ENCODE measurements at places on chromosomes 3 and 15.

- DNase-seq, result peak; percentile 18
Measured at GRCh38 chr15:76181705-76182107, 121.9 kb downstream of the TMEM266 start.

- no peak for DNase-seq
Measured at GRCh38 chr15:88651136-88651732, 12.4 kb downstream of the ISG20 start.

DNA sequence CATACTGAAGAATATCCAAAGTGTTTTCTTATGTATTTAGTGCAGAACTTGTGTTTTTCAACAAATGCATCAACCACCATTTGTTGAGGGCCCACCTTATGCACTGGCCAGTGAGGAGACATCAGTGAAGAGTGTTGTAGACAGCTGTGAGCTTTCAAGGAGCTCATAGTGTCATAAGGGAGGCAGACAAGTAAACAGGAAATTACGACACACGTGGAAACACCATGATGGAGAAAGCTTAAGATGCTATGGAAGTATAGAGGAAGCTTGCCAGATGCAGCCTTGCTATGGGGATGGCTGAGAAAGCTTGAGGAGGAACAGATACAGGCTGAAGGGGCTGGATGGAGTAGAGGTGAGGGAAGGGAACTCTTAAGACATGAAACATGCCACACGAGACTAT is 50.8 kb upstream of the PSMD6 start:
- no peak for DNase-seq

DNA sequence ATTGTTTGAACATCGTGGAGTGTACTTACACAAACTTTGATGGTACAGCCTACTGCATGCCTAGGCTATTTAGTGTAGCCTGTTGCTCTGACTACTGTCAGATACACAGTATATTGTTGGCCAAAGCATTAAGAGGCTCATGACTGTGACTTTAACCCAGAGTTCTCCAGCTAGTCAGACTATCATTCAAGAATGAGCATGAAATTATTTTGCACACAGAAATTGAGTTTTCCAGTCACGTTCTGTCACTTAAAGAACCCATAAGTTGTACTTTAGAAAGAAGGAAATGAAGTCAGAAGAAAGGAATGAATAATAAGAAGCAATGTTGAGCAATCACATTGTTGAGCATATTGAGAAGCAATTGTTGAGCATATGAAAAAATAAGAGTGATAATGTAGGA is 37.6 kb upstream of the SLC22A13 start:
- DNase-seq, result no peak

GRCh38 chr3:186922790-186923189 is 7.5 kb upstream of the ST6GAL1 start:
- DNase-seq, result no peak

DNA sequence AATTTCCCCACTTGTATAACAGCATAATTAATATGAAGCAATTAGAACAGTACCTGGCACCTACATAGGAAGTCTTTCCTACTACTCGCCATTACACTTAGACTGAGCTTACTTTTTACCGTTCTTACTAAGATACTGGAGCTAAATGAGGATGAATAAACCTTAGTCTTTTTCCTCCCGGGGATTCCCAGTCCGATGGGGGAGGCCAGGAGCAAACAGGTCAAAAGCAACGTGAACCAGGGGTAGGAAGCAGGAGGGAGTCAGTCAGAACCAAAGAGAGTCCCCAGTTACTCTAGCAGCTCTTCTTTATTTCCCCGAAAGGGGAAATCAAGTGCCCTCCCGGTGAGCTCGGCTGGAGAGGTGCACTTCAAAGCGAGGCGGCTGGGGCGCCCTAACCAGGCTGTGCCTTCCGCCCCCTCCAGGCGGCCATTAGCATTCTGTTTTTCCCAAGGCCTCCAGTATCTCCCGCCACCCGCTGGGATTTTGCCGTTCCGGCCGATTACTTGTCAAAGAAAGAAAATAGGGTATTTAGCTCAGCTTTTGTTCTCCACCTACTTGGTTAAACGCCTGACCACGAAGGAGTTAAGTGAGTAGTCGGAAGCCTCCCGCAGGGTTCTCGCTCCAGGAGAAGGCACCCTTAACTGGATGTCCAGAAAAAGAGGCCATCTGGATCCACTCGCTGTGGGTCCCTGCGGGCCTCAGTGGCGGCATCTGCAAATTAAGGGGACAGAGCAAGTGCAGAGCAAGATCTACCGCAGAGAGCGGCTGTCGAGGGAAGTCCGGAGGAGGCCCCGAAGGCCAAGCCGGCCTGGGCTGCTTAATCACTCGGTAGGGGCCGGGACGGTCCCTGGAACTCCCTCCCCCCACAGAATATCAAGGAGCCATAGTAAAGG is 6.3 kb upstream of the EOMES start:
- peak; percentile 28 for DNase-seq

DNA sequence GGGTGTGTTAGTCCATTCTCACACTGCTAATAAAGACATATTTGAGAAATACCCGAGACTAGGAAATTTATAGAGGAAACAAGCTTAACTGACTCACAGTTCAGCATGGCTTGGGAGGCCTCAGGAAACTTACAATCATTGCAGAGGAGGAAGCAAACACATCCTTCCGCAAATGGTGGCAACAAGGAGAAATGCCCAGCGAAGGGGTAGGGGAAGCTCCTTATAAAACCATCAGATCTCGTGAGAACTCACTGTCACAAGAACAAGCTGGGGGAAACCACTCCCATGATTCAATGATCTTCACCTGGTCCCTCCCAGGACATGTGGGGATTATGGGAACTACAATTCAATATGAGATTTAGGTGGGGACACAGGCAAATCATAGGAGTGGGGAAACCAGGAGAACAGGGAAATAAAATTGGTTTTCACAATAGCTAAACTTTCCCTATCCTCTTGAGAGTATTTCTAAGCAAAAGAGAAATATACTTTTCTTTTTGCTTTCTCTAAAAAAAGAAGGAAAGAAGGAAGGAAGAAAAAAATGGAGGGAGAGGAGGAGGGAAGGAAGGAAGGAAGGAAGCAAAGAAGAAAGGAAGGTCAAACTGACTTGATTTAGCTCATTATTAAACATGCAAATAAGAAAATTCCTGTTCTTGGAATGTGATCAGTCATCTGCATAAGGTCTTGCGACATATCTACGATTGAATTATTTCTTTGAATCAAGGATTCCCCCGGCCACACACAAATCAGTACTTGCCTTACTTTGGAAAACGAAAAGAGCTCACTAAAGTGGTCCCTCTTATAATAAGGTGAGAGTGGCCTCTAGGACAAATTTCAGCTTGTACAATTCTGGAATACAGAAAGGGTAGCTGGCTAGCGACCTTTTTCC is 75.2 kb downstream of the LIPC start:
- DNase-seq, result no peak

DNA sequence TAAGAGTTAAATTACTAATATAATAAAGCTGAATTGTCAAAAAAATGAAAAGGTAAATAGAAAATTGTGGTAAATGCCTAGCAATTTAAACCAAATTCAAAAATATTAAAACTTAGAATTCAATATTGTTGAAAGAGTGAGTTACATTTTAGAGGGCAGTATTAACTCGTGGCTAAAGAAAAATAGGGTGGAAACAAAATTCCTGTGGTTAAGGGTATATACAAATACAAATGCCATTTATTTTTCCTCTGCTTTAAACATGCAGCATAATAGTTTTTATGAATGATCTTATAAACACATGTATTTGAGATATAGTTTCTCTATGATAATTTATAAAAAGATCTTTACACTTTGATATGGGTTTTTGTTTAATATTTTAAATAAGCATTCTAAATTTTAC is 79.0 kb downstream of the NEDD4 start:
- DNase-seq, result no peak

GRCh38 chr3:104738271-104738670 is 628.4 kb upstream of the ALCAM start:
- DNase-seq, result no peak

GRCh38 chr15:63389902-63390670 is 8.4 kb upstream of the CA12 start:
- DNase-seq, result no peak

DNA sequence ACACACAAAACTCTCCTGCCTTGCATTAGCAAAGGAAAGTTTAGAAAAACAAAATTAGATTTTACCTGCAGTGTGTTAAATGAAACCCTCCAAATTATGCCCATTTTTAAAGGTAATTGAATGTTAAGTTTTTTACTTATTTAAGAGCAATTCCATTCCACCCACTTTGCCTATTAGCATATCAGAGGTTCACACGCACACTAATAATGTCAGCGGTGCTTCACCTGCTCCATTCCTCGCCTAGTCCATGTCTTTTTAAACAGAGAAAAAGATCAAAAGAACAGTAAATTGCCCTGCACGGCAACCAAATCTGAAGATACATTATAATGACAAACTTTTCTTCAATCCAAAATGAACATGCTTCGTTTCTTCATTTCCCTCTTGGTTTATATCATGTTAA is 97.3 kb upstream of the LRRN1 start:
- DNase-seq, result no peak

DNA sequence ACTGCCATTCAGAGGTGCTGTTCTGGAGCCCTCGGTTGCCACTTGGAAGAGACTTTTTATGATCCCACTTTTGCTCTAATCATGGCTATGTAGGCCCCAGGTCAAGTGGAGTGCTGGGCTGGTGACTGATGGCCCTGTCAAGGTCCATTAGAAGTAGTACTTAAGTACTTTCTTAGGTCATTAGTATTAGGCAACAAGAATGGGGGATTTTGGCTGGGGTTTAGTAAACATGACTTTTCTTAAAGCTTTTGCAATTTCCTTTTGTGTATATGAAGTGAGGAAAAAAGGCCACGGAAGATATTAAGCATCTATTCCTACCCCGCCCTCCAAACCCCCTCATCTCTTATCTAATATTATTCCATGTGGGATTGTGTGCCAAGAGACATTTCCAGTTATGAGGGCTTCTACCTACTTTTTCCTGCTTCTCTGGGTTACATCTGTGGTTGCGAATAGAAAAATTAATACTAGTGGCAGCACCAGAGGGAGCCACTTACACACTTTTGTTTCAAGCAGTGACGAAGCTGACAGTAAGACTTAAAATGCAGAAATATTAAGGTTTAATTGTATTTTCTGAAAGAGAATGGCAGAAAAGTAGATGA is 13.9 kb downstream of the NLGN1 start:
- DNase-seq, result no peak

DNA sequence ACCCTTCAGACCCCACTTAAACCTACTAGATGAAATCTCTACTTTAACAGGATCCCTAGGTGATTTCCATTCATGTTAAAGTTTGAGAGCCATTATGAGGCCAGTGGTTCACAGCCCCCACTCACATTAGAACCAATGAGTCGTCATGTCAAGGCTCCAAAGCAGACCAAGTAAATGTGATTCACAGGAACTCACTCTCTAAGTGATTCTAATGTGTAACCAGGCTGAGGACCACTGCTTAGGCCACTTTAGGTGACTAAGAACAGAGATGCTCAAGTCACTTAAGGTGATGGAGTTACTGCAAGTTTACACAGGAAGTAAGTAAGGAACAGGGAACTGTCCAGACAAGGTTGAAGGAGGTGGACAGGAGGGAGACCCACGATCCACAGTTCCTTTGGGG is 7.7 kb downstream of the GALNT15 start:
- DNase-seq, result no peak

- no peak for DNase-seq
Measured at GRCh38 chr15:47908950-47909670, 191.8 kb downstream of the SEMA6D start.

- DNase-seq, result no peak
Measured at GRCh38 chr3:122767540-122768372, 25.9 kb downstream of the HSPBAP1 start.

DNA sequence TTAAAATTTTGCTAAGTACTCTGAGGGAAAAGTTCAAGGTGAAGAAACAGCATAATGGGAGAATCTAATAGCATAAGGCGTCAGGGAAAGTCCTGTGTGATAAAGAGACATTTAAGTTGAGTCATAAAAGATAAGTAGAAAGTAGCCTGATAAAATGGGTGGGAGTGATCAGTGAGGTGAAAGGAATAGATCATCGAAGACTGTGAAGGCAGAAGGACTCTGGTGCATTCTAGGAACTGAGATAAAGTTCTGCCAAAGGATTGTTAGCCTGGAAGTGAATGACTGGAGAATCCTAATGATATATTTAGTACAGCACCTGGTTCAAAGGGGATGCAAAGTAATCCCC is 149.9 kb downstream of the CFAP20DC start:
- no peak for DNase-seq

DNA sequence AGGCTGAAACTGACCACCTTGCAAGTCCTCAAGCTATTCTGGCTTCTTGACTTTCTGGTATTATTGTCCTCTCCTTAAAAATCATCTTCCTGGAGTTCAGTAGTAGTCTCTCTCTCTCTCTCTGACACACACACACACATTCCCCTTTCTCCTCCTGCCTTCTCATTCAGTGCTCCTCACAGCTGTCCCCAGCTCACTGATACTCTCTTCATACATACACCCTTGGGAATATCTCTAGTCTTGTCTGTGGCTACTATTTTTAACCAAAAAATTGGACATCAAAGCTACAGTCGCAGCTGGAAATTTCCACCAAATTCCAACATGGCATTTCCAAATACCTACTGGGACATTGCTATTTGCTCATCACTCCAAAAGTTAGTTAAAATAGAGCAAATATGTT is 178.9 kb downstream of the ECT2 start:
- DNase-seq, result no peak

DNA sequence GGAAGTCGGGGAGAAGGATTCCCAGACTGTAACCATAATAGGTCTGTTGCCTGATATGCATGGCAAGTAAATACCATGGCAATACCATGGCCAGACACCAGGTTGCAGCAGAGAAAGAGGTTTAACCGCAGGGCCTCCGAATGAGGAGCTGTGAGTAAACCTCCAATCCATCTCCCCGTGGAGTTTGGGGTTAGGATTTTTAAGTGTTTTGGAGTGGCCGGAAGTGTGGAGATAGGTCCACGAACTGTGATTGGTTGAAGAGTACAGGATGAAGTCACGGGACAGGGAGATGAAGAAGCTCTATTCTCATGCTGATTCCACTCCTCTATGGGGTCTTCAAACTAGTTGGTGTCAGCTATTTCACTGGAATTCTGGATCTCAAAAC is 127.9 kb downstream of the ST8SIA2 start:
- DNase-seq, result peak; percentile 48

DNA sequence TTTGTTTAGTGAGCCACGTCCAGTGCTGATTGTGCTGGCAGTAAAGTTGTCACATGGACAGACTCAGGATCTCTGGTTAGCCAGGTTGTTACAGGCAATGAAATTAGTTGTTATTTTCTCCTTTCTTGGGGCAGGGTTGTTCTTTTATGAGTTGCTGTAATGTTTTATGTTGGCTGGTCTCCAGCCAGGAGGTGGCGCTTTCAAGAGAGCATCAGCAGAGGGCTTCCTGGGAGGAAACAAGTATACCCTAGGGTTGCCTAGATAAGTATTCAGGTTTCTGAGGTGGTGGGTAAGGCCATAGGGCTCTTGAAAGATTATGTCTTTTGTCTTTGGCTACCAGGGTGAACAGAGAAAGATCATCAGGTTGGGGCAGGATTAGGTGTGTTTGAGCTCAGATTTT is 14.5 kb upstream of the CFAP20DC start:
- DNase-seq, result no peak
